ENCODE measurements at places on chromosomes 4 and X. TPM values are rescaled to one million over a fixed set of nuclear protein-coding genes. Genes with fewer than 3 reads are reported as not detected.

GRCh38 chrX:151536571-151536970 is 26.9 kb upstream of the PASD1 start:
- DNase-seq = no peak

The PNMA5 gene
- not detected for total RNA-seq

The UGT2B10 gene
- not detected for total RNA-seq

- DNase-seq = peak; percentile 45
Observed at GRCh38 chrX:38803588-38804431, 2.6 kb downstream of the MID1IP1 start.

GRCh38 chrX:12895866-12896265 is 10.6 kb upstream of the TLR8 start:
- DNase-seq = no peak

- no peak for DNase-seq
Observed at GRCh38 chrX:10175319-10175871, 18.6 kb downstream of the CLCN4 start.

GRCh38 chr4:3060946-3061345 is 13.4 kb downstream of the HTT-AS start:
- no peak for DNase-seq

DNA sequence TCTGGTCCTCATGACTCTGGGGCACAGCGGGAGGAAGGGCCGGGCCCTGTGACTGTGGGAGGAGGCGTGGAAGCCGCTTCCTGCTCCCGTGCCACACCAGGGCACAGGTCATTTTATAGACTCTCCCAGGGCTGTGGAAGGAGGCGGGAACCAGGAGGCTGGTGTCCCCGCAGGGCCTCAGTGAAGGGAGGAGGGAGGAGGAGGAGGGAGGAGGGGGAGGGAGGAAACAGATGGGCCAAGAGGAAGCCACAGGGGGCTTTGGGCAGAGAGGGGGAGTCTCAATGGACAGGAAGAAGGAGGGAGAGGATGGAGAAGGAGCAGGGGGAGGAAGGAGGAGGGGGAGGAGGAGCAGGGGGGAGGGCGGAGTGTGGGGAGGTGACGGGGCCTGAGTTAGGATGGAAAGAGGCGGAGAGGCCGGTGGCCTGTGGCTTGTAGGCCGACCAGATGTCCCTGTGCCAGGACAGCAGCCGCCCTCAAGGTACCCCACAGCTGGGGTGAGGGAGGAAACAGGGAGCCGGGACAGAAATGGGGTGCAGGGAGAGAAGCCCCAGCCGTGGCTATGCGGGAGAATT is 6.2 kb upstream of the PLCXD1 start:
- DNase-seq = no peak

DNA sequence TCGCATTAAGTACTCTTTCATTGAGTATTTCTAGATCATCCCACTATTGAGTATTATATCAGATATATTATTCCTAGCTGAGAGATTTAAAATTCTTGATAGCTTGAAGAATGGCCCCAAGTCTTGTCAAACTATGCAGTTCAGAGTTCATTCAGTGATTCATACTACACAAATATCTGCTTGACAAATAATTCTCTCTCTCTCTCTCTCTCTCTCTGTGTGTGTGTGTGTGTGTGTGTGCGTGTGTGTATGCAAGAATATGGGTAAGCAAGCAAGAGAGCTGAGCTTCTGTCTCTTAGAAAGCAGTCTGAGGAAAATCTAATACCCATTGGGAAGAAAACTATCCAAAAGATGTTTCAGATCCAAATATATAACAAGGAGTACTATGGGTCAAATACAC is 142.0 kb downstream of the SLC10A7 start:
- no peak for DNase-seq

DNA sequence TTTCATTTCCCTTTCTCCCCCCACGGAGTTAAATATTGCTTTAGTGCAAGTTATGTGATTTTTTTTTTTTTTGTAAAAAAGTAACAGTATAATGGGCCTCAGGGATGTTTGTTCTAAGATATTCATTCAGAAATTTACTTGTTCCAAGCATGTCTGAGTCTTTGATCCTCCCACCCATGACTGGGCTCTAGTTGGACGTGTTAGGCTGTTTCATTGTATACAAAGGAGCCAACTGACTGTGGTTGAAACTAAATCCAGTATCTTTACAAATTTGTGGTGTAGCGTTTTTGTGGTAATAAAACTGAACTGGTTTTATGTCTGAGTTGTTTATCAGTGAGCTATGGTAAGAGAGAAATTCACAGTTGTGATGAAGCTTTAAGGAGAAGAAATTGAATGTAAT is 74.1 kb downstream of the DOCK11 start:
- no peak for DNase-seq

The CYTL1 gene
- not detected for total RNA-seq

GRCh38 chrX:37424000-37424429 is 74.9 kb downstream of the PRRG1 start:
- DNase-seq = no peak

The AMELX gene
- total RNA-seq = not detected

The CFAP47 gene
- total RNA-seq = not detected

DNA sequence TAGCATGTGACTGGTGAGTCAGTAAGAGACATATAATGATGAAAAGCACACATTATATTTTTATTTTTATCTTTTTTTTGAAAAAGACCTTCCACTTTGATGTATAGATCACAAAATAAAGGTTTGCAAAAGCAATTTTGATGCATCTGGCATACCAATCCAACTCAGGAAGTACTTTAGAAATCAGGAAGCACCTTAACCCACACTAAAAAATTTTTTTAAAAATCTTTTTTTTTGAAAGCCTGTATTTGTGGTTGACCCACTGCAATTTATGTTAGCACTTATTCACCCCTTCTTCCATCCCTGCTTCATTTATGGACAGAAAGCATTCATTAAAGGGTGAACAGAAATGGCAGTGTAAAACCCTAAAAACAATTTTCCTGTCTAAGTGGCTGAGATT is 16.6 kb downstream of the TMEM255A start:
- no peak for DNase-seq

DNA sequence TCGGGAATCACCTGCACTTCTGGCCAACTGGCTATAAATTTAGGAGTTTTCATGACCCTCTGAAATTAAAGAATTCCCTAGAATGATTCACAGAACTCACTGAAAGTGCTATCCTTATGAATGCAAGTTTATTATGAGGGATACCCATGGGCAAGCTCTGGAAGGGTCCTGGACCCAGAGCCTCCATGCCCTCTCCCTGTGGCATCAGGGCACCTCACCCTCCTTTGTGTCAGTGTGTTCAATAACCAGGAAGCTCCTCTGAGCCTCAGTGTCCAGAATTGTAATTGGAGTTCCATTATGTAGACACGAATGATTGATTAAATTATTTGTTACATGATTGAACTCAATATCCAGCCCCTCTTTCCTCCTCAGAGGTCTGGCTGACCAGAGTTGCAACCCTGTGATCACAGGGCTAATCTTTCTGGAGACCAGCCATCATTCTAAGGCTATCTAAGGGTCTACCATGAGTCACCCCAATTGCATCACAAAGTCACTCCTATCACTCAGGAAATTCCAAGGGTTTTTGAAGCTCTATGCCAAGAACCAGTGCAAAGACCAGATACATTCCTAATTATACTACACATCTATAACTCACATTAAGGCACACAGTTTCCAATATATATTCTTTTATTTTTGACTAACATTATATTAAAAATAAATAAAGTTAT is 8.9 kb downstream of the ANXA3 start:
- DNase-seq = no peak

GRCh38 chr4:141730805-141731204 is 94.4 kb downstream of the IL15 start:
- no peak for DNase-seq

DNA sequence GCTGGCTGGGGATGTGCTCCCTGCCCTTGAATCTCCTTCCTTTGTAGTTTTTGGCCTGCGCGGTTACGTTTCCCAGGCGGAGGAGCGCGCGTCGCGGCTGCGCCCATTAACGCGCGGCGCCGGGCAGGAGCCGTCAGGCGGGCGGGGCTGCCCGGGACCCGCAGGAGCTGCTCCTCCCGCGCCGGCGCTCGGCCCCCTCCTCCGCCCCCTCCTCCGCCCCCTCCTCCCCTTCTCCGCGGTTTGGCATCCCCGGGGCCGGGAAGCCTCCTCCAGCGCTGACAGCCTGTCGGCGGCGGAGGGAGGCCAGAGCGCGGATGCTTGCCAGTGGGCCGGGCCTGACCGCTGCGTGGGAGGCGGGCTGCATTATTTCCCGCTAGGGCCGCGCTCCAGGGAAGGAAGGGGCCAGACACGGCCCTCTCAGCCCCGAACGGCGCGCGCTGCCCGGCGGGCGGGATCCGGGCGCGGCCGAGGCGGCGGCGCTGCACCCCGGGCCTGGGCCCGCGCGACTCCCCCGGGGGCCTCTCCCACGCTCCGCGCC is at the start of gene DCLK2:
Gene DCLK2 (plus strand): TSS at position 405 of the 538 bp plus-strand sequence. CDS start 583 bp downstream, outside the sequence.
- DNase-seq = no peak

- DNase-seq = no peak
Observed at GRCh38 chrX:6885909-6886308, 261.6 kb upstream of the STS start.

- no peak for DNase-seq
Observed at GRCh38 chrX:37871626-37872302, 24.4 kb upstream of the DYNLT3 start.

- no peak for DNase-seq
Observed at GRCh38 chr4:174377613-174378012, 93.9 kb downstream of the CEP44 start.

The BMP3 gene
- not detected for total RNA-seq

- DNase-seq = no peak
Observed at GRCh38 chr4:93116624-93117023, 711.9 kb upstream of the ATOH1 start.

DNA sequence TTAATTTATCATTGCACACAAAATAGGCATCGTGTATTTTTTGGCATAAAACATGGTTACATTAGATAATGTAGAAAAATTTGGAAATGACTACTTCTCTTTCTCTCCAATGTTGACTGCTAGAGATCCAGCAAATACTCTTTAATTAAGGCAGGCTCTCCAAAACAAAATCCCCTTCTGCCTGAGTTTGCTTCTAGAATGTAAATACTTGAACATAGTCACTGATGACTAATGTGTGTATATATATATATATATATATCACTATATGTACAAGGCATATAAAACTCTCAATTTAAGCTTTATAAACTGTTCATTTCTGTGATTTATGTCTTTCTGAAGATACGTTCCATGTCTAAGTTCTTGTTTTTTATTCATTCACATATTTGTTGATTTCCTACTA is 67.2 kb upstream of the CAMK2D start:
- DNase-seq = no peak

DNA sequence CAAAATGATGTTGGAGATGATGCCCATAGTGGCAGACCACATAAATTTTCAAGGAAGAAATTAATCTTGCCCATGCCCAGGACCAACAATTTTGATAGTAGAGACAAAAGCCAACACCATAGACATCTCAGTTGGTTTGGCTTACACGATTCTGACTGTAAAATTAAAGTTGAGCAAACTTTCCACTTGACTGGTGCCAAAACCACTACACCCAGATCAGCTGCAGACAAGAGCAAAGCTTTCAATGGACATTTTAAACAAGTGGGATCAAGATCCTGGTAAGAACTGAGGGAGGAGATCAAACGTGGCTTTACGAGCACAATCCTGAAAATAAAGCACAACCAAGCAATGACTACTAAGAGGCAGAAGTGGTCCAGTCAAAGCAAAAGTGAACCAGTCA is 90.7 kb downstream of the PAPSS1 start:
- no peak for DNase-seq

The FGD1 gene
- total RNA-seq = 0.15 TPM

The RHOXF2B gene
- not detected for total RNA-seq

The RAB9B gene
- 0.30 TPM for total RNA-seq

DNA sequence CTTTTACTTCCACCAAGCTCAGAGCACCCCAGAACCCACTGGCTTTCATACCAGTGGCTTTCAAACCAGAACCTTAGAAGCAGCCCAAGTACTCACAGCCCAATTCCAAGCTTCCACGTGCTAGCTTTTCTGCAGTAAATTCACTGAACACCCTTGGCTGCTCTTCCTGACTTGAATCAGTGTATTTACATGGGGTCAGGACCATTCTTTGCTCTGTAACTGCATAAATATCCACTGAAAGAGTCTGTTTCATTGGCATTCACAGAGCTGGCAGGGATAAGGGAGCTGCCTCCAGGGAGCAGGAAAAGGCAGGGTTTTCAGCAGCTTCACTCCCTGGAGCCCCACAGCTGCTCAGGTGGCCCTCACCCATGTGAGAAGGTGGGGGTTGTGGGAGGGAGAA is 43.8 kb downstream of the RAI2 start:
- no peak for DNase-seq

- DNase-seq = no peak
Observed at GRCh38 chrX:19960913-19961312, 29.9 kb downstream of the BCLAF3 start.

DNA sequence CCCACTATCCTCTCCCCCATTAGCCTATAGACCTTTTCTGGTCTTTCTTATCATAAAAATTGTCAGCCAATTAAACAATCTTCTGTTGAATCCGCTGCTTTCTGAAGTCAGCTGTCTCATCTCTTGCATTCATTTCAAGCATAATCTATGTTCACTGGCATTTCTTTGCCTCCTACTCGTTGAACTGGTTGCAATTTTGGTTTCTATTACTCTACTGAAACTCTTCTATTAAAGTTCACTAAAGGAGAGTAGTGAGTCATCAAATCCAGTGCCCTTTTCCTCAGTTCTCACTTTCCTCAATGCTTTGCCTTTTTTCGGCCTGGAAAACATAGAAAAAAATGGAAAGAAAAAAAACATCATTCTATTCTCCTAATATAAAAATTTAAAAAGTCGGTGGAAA is 23.9 kb upstream of the CXCL13 start:
- DNase-seq = no peak

DNA sequence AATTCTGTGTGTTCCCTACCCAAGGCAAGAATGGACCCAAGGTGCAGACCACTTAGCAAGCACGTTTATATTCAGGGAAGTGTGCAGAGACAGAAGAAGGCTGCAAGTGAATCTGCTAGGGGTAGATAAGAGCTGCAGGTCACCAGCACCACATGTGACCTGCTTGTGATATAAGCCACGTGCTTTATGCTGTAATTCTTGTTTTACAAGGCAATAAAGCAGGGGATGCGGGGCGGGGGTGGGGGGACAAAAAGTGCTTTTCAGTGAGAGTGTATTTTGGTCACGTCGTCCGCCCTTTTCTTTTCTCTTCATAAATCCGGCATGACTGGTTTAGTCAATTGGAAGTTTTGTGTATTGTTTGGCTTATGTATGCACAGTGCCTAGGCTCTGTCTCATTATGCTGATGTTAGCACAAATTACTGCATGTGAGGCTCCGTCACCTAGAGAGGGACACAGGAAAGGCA is 192.7 kb downstream of the RBMX2 start:
- DNase-seq = no peak

- no peak for DNase-seq
Observed at GRCh38 chr4:159014859-159015258, 88.0 kb upstream of the RAPGEF2 start.

The WFS1 gene
- total RNA-seq = 7.7 TPM

Data from activated T-cell treated with anti-CD3 and anti-CD28 coated beads, Interleukin-2, amount 50 U/mL, for 4 hours (primary cell).